ENCODE measurements at places on chromosomes 3 and 15. TPM values are rescaled to one million over a fixed set of nuclear protein-coding genes. Genes with fewer than 3 reads are reported as not detected.

The AADACL2 gene
- total RNA-seq: not detected

The MAGEL2 gene
- total RNA-seq: not detected

The ACAD11 gene
- 11.1 TPM for total RNA-seq

The KBTBD13 gene
- not detected for total RNA-seq

The TGFBR2 gene
- total RNA-seq: 58.9 TPM
